ENCODE measurements at places on chromosomes 6 and 20.

- DNase-seq: no peak
These were observed 25.6 kb upstream of the GABRR1 start for GRCh38 chr6:89242574-89243330.

DNA sequence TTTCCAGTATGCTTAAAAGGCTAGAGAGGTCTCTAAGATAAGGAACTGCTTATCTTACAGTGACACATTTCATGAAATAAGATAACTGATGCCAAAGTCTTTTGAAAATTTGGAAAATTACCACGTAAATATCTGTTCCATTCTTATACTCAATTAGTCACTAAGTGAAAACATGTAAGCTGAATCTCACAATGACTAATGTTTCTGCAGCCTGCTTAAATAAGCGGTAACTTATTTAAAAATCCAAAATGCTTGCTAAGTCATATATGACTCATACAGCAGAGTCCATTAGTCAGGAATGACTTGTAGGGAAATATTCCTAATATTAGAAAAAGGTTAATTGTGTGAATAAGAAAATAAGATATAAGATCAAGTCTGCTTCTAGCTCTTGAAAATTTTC, 27.8 kb upstream of the LGSN start:
- DNase-seq: no peak

DNA sequence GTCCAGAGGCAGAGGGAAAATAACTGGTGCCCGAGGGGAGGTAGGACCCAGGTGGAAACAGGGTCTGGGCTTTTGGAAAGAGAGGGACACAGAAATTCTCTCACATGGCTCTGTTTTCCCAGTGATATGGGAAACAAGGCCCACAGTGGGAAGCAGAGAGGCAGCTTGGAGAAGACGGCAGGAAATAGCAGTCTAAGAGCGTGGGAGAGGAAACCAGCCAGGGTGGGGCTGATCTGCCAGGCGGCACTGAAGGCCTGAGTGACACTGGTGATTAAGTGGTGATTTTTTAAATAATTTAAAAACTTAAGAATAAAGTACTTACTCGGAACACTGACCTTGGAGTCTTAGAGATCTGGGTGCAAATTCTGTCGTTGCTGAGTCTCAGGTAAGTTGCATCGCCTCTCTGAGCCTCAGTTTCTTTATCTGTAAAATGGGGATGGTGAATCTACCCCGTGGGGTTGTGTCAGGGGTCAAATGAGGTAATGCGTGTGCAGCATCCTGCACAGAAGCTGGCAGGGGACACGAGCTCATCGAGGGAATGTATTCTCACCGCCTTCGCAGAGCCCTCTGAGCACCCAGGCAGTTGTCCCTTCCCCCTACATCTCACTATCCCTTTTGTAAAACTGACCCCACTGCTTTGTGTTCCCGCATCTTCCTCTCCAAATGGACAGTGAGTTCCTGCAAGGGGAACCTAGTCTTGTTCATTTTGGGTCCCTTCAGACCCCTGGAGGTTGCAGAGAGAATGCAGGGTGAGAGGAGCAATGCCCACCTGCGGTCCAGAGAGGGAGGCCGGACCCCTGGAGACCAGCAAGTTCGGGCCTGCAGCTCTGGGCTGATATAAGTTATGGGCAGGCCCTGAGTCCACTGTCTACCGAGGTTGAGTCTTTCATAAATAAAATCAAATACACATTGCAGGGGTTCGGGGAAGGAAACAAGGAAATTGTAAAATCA, 228.6 kb upstream of the PMEPA1 start:
- no peak for DNase-seq

- no peak for DNase-seq
These were observed 81.4 kb downstream of the LAMA2 start for GRCh38 chr6:128964233-128964755.

GRCh38 chr6:56245903-56246351, 1.5 kb downstream of the COL21A1 start:
- DNase-seq: no peak

- DNase-seq: no peak
These were observed 10.0 kb downstream of the KIF16B start for GRCh38 chr20:16563066-16563806.

DNA sequence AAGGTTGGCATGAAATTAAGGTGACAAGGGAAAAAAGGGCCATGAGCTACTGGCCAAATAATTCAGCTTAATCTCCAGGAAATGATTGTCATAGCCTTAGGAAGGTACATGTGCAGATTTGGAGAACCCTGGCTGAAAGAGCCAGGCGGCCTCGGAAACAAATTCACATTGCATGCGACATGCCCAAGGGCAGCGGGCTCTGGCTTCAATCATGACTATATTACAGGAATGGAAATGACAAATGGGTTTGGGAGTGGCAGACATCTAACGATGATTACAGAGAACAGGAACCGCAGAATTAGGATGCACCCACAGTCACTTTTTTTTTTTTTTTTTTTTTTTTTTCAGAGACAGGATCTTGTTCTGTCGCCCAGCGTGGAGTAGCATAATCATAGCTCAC, 112.4 kb upstream of the SALL4 start:
- no peak for DNase-seq

- DNase-seq: no peak
These were observed 64.3 kb downstream of the FAM83B start for GRCh38 chr6:54910921-54911320.

DNA sequence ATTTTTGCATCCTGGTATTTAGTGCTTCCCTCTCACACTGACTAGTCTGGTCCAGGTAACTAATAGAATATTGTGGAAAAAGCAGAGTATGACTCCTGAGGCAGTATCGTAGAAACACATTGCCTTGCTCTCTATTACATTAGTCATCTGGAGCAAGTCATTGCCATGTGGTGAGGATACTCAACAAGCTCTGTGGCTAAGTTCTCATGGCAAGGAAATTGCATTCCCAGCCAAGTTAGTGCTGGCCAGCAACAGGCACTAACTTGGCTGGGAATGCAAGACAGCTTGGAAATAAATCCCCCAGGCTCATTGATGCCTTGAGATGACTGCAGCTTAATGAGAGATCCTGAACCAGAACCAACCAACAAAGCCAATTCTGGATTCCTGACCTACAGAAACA, 39.7 kb upstream of the HTR1B start:
- DNase-seq: no peak

DNA sequence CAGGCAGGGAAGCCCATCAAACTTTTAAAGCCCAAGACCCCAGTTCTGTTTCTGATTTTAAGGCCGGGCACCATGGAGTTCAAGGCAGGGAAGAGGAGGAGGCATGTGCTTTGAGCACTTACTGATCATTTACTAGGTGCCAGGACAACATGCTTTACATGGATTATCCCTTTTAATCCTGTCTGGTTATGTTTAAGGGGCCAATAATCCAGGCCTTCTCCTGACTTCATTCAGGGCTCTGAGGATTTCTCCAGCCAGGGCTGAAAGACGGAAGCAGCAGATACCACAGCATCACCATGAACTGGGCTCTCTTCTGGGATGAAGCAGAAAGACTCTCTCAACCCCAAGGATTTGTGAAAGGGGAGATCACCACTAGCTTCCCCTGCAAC, 4.1 kb downstream of the CCND3 start:
- DNase-seq: no peak

DNA sequence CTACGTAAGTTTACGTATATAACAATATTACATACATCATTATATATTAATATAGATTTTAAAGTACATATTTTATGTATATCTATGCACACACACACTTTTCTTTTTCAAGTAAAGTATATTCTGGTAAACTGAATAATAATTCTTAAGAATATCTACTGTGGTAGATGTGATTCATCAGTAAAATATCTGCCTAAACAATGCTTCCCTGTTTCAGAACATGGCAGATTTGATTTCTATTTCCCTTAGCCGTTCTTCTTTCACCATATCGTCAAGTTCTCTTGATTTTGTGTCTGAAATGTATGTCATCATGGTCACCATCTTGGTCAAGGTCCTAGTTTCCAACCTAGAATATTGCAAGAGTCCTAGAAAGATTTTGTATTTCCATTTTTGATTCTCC, 195.6 kb downstream of the HDGFL1 start:
- DNase-seq: no peak

GRCh38 chr6:127210725-127211124, 55.9 kb upstream of the RNF146 start:
- no peak for DNase-seq

- no peak for DNase-seq
These were observed 3.8 kb downstream of the SLC2A4RG start for GRCh38 chr20:63743210-63743970.

GRCh38 chr6:143241111-143241510, 180.4 kb downstream of the AIG1 start:
- DNase-seq: no peak

GRCh38 chr6:122610690-122611455, 668 bp downstream of the PKIB start:
- DNase-seq: peak; percentile 71

DNA sequence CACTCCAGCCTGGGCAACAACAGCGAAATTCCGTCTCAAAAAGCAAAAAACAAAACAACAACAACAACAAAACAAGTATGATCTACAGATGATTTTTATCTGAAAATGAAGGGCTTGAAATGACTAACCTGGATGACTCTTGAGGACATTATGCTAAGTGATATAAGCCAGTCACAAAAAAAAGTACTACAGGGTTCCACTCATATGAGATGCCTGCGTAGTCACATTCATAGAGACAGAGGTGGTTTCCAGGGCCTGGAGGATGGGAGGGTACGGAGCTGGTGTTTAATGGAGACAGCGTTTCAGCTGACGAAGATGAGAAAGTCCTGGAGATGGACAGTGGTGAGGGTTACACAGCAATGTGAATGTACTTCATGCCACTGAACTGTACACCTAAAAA, 8.3 kb upstream of the INSM1 start:
- DNase-seq: no peak

DNA sequence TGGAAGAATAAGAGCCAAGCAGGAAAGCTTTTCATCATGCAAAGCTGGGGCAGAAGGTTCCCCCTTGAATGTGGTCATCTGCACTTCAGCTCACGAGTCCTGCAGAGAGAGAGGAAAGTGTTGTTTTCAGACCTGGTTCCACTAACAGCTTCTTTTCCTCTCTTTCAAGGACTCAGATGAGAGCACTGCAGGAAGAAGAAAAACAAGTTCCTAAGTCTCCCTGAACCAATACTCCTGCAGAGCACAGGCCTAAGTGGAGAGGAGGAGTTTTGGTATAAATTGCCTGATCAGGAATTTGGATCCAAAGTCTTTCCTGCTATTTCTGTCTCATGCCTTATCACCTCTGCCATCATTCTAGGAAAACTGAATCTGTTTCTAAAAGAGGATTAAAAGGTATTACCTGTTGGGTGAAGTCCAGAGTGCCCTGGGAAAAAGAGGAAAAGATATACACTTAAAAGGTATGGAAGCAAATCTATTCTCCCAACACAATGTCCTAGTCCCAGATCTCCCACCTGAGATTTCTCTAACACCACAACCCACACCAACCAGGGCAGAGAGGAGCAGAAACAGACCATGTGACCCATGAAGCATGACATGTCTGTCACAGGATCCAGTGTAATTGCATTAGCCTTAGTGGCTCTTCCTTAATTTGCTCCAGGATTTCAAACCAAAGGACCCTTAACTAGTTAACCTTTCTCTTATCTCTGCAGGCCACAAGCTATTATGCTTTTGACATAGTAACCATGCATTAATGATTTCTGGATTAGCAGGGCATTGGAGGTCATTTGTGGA, 12.2 kb downstream of the HLA-DRB5 start:
- DNase-seq: no peak

DNA sequence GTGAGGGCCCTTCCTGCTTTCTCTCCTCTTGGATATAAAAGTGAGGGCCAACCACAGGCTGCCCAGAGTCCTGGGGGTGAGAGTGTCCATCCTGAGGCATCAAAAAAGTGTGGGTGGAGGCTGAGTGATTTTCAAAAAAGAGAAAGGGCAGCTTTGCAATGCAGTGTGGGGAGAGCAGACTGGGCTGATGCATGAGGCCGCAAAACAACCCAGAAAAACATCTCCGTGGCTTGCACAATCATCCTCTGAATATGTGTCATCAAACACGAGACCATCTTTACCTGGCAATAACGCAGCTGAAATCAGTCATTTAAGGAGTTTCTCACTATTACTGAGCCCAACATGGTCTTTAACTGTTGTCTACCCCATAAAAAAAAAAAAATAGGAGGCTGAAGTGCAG, 191.2 kb upstream of the SOX4 start:
- DNase-seq: no peak

- no peak for DNase-seq
These were observed 39.6 kb upstream of the PTGIS start for GRCh38 chr20:49607568-49607967.

GRCh38 chr6:79864001-79864400, 83.4 kb downstream of the ELOVL4 start:
- DNase-seq: no peak

DNA sequence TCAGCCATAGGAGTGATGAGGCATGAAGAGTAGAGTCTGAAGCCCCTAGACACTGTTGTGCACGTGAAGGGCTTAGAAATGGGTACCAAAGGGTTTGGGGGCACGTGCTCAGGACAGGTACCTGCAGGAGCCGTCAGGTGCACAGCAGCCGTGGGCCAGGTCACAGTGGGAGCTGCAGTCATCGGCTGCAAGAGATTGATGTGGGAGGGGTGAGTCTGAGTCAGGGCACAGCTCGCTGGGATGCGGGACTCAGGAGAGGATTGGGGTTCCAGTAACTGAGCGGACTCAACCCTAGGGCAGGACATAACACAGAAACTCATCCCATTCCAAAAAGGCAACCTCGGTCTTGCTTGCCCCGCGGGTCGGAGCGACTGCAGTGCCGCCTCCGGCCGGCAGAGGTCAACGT, 1.1 kb downstream of the DLK2 start:
- DNase-seq: no peak

- DNase-seq: no peak
These were observed 5.9 kb downstream of the RBM38 start for GRCh38 chr20:57396984-57397692.

DNA sequence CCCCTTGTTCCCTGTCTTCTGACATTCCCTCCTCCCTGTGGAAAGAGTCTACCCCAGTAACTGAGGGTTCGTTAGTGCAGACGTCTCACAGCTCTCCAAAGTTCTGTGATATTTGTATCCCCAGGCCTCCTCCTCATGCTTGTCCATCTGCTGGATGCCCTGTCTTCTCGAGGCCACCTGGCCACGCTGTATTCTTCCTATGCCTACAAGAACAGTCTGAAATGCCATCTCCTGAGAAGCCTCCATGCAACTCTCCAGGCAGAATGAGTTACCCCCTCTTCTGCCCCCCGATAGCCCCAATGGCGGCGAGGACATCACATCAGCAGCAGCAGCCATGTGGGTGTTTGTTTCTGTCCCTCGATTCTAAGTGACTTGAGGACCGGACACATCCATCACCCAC, 9.3 kb downstream of the ULBP2 start:
- no peak for DNase-seq

- DNase-seq: no peak
These were observed 2.5 kb upstream of the RAET1G start for GRCh38 chr6:149925253-149925973.

DNA sequence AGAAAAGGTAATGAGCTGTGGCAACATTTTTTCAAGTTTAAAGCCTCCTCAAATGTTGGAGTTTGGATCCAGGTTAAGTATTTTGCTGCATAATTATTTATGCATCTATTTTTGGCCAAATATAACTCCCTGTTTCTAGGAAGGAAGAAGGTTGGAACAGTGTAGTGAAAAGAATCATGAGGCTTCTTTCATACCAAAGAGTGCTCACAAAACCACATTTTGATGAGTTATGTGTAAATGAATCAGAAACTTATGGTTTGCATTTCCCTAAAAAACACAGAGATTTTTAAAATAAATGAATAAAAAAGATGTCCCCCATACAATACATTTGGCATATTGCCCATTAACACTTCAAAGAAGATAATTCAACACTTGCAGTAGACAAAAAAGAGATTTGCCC, 246.9 kb upstream of the PRDM1 start:
- no peak for DNase-seq
